ENCODE measurements at places on chromosomes 1 and 21. TPM values are rescaled to one million over a fixed set of nuclear protein-coding genes. Genes with fewer than 3 reads are reported as not detected.

DNA sequence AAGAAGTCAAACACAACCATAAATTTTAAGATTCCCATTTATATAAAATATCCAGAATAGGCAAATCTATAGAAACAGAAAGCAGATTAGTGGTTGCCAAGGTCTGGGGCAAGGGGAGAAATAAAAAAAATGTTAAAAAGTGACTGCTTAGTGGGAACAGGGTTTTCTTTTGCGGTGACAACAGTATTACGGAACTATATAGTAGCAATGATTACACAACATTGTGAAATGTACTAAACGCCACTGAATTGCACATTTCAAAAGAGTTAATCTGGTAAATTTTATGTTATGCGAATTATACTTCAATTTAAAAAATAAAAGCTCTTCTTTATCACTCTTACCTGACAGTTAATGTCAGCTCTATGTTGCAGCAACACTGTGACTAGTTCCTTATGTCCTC, 105.2 kb downstream of the ACBD6 start:
- DNase-seq: no peak

DNA sequence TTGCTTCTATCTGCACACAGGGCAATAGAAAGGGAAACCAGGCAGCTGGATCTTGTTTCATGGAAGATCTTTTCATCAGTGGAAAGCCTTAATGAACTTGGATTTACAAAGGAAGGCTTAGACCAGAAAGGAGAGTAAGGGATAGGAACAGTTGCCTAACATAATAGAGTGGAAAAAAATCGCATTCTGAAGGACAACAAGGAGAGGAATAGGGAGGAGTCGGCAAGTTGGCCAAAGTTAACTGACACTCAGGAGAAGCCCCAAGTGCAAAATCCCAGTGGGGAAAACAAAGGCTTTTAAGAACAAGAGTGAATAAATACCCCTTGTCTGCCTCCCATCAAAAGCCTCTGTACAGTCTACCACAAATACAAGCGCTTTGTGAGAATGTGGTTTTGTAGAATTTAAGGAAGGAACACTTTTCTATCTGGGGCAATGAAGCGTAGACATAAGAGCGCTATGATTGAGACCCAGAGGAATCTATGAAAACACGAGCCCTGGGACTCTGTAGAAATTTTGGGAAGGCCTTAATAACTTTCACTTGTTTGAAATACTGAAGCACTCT, 74.1 kb downstream of the ZNF648 start:
- no peak for DNase-seq

USP33 gene
- polyA plus RNA-seq: 25.7 TPM

SPATA46 gene
- polyA plus RNA-seq: not detected

DNA sequence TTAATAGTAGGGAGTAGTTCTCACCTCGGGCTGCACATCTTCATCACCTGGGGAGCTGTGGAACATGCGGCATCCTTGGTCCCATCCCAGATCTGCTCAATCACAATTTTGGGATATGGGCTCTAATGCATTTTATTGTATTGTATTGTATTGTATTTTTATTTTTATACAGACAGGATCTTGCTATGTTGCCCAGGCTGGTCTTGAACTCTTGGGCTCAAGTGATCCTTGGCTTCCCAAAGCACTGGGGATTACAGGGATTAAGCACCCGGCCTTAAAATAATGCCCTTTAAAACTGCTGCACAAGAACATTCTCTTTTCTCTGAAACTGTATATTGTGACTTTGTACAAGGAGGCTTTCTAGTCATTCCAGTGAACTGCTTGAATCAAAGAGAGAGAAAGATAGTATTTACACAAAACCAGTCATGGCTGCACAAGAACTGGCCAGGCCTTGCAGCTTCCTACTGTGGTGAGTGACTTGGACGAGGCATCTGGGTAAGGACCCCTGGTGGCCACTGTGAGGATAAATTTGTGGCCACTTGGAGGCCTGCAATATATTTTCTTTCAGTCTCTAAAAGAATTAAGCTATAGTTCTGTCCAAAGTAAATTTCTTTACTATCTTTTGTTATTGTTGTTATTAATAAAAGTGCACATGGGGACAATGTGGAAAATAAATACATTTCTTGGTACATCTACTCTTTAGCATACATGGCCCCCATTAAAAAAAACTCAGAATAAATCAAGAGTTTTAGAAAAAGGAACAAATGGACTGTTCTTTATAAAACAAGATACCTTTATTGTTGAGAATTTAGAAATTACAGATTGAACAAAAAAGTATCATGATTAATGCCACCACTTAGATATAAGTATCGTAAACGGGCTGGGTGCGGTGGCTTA, 48.0 kb downstream of the TBCE start:
- peak; percentile 79 for DNase-seq

DNA sequence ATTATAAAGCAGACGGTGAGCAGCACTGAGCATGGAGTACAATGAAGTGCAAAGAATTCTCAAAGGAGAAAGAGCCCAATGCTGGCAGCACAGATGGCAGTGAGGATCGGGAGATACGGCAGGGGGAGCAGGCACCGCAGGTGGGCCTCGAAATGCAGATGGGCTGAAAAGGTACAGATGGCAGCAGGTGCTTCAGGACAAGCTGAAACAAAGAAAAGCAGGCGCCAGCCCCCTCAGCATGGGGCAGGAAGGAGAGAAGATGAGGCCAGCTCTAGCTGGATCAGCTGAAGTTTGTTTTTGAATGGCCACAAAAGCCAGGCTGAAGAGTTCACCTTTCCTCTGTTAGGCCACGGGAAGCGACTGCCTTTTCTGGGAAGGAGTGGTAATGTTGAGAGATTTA, 7.7 kb downstream of the CFAP298 start:
- no peak for DNase-seq

DNA sequence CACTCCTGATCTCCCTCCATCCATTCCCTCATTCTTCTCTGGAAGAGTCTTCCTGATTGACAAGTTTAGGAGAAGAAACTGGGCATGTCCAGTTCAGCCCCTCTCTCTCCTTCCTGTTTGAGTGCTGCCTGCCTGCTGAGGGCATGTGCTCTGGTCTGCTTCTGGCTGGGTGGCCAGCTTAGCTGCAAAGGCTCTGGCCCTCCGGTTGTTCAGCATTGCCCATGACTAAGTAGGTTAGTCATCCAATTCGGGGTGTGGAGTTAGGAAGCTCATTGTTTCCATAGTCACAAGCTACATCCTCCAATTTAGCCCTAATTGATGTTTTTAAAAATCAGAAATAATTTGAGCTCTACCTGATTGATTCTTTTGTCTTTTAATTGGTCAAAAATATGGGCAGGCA, 25.6 kb upstream of the PLA2G2E start:
- no peak for DNase-seq

DYRK3 gene
- polyA plus RNA-seq: 3.5 TPM

DNA sequence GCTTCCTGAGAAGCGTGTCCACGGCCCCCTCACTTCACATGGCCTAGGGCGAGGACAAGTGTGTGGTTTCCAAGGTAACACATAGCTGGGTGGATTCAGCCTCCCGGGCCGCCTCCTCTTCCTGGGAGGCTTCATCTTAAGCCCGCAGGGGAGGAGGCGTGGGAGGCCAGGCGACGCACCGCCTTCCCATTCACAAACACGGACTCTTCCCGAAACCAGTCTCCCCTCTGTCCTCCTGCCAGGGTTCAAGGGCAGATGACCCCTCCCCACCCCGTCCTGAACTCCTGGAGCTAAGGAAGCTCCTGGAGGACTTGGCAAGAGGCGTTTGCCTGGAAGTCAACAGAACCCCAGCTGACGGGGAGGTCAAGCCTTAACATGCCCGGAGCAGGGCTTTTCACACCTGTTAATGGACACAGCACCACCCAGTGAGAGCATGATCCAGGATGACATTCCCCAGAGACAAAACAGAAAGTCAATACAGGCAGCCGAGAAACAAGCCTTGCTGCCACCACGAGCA, 56.7 kb downstream of the KCNN3 start:
- peak; percentile 65 for DNase-seq

DNA sequence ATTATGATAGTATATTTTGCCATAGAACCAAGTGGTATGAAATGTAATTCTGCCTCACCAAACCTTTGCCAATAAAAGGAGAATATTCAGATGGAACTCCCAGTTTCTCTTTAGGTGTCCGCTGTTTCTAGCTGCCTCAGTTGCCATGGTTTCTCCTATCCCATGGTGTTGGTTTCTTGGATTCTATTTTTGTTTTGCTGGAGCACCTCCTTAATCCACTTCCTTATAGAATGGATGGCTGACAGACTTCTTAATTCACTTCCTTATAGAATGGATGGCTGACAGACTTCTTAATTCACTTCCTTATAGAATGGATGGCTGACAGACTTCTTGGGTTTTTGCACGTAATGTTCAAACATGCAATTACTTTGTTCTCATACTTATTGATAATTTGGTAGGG, 43.7 kb downstream of the ADARB1 start:
- no peak for DNase-seq

DNA sequence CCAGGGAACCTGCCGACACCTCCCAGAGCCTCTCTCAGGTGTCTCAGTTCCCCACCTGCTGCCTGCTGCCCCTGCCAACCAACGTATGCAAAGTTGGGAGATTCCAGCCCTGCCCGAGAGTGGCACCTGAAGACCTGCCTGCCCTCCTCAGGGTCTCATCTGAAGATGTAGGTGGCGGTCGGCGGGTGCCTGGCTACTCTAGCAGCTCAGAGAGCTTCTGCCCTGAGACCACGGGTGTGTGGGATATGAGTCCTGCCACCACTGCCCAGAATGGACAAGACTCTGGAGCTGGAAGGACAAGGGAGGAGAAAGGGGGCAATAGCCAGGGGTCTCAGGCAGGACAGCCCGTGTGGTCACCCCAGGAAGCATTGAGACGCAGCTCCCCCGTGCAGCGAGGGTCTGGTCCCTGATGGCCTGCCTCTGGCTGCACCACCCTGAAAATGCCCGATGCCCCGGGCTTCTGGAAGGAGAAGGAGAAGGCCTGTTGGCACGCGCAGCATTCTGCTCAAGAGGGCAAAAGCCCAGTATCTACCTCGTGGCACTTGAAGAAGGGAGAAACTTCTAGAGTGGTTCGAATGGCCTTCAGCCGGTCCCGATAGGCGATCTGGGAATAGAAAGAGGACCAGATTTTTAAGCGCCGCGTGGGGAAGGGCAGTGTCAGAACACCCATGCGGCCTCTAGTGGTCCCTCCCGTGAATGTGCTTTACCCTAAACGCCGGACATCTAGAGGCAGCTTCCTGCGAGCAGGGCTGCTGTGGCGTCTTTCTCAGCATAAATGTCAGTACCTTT, 88.8 kb downstream of the STUM start:
- no peak for DNase-seq

CELA3B gene
- not detected for polyA plus RNA-seq

- no peak for DNase-seq
Observed at GRCh38 chr21:34223376-34223775, 140.4 kb upstream of the KCNE2 start.

GRCh38 chr1:109255097-109255651, 5.8 kb downstream of the CELSR2 start:
- DNase-seq: peak; percentile 37

DNA sequence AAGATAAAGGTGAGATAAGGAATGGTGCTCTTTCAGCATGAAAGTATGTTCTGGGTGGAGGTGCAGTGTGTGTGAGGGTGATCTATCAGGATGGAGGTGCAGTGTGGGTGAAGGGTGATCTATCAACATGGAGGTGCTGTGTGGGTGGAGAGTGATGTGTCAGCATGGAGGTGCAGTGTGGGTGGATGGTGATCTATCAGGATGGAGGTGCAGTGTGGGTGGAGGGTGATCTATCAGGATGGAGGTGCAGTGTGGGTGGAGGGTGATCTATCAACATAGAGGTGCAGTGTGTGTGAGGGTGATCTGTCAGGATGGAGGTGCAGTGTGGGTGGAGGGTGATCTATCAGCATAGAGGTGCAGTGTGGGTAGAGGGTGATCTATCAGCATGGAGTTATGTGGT, 12.3 kb upstream of the MAP10 start:
- no peak for DNase-seq

DNA sequence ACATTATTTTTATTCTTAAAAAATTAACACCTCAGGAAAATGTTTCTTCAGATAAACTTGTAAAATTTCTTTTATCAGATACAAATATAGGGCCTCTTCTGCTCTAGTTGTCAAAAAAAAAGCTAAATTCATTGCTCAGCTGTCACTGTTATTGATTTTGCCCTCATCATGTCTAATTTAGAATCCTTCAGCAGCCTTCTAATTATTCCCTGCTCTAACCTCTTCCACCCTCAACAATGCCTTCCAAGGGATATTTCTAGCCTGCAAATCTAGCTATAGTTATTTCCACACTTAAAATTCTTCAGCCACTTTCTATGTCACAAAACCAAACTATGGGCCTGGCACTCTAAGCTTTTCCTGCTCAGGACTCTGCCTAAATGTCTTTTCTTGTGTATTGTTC, 25.2 kb downstream of the PDE4B start:
- DNase-seq: no peak

GRCh38 chr1:97745912-97746311, 174.9 kb downstream of the DPYD start:
- DNase-seq: no peak

CFHR1 gene
- 2.7 TPM for polyA plus RNA-seq

- no peak for DNase-seq
Observed at GRCh38 chr1:40363721-40364120, 9.8 kb upstream of the SMAP2 start.

RGS18 gene
- 0.34 TPM for polyA plus RNA-seq

- peak; percentile 51 for DNase-seq
Observed at GRCh38 chr21:26732432-26733221, 112.6 kb downstream of the ADAMTS1 start.

HLX gene
- polyA plus RNA-seq: 4.7 TPM

- DNase-seq: peak; percentile 91
Observed at GRCh38 chr1:38076038-38076437, 29.4 kb upstream of the POU3F1 start.

LCE6A gene
- polyA plus RNA-seq: not detected

- DNase-seq: no peak
Observed at GRCh38 chr1:84887261-84887934, 5.6 kb downstream of the LPAR3 start.

DNA sequence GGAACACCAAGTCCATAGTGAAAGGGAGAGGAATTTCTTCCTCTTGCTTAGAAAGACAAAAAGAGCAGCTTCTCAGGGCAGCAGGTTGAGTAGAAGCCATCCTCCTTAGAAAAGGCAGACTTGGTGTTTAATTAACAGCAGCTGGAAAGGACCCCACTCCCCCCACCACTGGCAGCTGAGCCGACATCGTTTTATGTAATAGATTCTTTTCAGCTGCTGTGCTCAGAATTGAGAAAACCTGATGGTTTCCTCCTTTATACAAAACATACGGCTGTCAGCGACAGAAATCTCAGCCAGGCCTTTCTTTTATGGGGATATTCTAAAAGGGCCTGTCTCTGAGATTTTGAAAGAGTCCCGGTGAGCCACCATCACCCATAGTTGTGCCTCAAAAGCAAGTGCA, 49.9 kb downstream of the MAN1C1 start:
- peak; percentile 46 for DNase-seq

RABGAP1L gene
- polyA plus RNA-seq: 16.2 TPM

KANK4 gene
- 0.28 TPM for polyA plus RNA-seq

- DNase-seq: no peak
Observed at GRCh38 chr1:61518670-61519400, 206.1 kb downstream of the TM2D1 start.

GBP6 gene
- not detected for polyA plus RNA-seq

HSF2BP gene
- 0.19 TPM for polyA plus RNA-seq

GRCh38 chr1:46611691-46612221, 4.9 kb downstream of the MOB3C start:
- no peak for DNase-seq
